ENCODE measurements at places on chromosomes 7 and 10.

- no peak for DNase-seq
These were observed 6.1 kb downstream of the NAMPT start for GRCh38 chr7:106278695-106279094.

- no peak for DNase-seq
These were observed 3.1 kb downstream of the LIPN start for GRCh38 chr10:88762906-88763305.

DNA sequence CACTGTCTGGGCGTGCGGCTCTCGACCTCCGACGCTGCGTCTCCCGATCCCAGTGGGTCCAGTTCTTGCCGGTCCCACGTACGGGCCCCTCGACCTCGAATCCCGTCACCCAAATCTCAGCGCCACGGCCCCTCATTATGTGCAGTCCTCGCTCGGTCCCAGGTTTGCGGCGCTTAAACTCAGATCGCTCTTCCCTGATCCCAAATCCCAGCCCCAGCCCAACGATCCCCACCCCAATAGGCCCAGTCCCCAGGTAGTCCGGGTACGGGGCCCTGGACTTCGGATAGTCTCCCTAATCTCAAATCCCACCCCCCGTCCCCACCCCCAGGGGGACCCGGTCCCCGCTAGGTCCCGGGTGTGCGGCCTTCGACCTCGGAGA lies 666 bp downstream of the HNRNPF start:
- DNase-seq = no peak

DNA sequence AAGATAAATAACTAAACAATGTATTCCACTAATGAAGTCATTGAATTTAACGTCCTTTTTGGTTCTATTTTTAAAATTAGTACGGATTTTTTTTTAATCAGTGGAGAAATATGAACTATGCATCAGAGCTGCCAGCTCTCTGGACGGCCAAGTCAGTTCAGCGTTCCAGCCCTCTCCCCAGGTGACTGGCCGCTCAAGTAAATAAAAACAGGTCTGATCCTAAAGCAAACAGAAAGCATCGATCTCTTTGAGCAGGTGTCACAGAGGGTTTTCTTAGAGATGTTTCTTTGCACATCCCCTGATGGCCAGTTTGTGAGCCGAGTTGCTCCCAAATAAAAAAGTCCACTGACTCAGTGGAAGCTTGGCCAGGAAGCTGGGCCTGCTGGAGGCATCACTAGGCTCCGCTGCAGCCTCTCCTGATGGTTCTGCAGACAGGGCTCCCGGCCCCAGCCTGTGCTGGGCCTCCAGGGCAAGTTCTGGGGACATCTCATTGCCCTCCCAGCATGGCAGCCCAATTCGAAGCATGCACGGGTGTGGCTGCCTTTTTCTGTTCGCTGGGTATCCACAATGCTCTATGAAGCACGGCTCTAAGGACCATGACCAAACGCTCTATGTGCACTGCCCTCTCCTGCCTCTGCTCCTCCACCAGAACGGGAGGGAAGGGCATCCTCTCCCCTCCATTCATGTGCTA lies 74.7 kb upstream of the PPP2R2D start:
- no peak for DNase-seq

GRCh38 chr10:36066102-36066501 lies 424.0 kb upstream of the FZD8 start:
- DNase-seq = no peak

DNA sequence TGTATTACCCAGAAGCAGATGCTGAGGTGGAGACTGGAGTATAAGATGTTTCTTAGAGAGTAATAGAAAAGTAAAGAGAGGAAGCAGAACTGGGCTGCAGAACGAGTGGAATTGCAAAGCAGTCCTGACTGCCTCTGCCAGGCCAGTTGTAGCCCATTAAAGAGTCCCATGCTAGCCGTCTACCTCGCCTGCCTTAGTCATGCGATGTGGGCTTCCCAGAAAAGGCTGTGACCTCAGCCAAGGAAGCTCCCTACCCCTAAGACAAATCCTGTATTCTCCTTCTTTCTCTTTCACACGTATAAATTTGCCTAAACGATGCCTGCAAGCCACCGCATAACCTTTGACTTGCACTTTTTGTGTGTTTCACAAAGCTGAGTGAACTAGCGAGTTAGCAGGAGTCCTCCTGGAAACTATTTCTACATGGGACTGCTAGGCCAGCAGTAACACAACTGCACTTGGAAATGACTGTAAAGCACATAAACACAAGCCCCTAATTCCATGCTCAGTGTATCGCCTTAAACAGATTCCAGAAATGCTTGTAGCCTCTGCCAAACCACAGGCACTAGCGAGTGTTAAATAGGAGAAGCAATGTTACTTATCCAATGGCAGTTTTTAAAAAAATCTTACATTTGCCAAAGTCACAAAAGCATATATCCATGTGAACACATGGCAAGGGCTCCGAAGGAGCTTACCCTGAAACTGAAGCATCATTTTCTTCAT lies 47.4 kb upstream of the GNAI1 start:
- no peak for DNase-seq

- no peak for DNase-seq
These were observed 50.0 kb downstream of the VWA2 start for GRCh38 chr10:114289096-114289436.

DNA sequence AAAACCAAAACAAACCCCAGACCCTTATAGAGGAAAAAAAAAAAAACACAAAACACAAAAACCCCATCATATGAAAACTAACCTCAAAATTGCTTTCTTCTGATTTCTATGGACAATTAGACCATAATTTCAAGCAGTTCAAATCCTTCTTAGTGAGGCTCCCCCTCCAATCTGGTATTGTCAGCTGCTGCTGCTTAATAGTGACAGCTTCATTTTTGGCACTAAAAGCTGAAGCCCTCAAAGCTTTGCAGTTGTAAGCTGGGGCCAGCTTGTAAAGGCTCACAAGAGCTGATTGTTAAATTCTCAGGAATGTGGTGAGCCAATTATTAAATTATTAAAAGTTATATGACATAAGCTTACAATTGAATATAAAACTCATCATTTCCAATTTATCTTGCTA lies 21.9 kb downstream of the ATXN7L1 start:
- DNase-seq = no peak
